Effector memory CD4-positive, alpha-beta T cell (primary cell): ENCODE measurements at places on chromosomes 7 and 10.

DNA sequence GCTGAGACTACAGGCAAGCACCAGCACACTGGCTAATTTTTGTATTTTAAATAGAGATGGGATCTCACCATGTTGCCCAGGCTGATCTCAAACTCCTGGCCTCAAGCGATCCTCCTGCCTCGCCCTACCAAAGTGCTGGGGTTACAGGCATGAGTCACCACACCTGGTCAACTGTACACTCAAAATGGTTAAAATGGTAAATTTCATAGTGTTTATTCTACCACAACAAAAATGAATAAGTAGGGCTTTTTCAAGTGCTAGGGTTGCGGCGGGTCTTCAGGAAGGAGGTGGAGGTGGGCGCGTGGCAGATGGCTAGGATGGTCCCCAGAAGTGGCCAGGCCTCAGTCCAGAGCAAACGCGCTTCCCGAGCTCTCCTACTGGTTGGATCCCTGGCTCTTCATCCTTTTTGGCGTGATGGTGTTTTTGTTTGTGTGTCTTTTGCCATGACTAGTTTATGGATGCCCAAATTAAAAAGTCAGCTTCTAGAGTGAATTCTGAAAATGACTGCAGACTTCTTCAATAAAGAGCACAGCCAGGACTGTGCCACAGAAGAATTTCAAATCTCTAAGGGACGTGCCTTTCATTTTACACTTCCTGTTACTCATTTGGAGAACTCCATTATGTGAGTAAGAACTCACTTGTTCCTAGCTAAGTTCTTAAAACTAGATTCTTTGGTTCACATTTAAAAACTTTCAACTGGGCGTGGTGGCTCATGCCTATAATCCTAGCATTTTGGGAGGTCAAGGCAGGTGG is 73.9 kb downstream of the TMEM130 start:
- no peak for DNase-seq

- no peak for DNase-seq
Measured at GRCh38 chr7:53500076-53500475, 464.6 kb downstream of the POM121L12 start.

DNA sequence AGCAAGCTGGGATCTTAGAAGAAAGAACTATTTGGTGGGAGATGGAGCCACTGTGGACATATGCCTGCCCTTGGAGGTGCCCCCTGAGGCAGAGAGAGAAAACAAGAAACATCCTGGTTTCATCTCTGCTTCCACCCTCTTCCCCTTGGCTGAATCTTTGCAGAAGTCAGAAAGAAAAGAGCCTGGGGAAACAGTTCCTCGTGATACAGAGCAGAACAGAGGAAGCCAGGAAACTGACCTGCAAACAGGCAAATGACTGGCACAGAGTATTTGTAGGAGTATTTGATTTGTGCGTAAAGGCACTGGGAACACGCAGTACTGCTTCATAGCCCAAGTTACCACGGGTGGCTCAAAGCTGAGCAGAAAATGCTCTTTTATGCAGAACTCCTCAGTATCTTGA is 7.0 kb upstream of the KEL start:
- no peak for DNase-seq

GRCh38 chr10:127496035-127496434 is 53.1 kb upstream of the NPS start:
- DNase-seq = no peak

DNA sequence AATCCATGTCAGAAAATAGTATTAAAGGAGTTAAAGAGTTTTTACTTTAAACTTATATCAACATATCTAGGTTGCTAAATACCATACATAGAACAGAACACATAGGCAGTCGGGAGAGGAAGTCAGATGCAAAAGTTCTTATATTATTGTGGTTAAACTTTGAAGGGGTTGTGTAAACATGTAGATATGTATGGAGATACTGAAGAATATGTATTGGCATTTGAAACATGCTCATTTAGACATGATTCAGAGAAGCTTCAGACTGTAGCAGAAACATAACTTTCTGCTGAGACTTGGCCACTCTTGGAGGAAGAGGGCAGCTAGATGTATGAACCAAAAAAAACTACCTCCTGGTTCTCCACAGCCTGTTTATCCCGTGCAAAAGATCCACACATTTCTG is 103.5 kb upstream of the FERD3L start:
- no peak for DNase-seq

DNA sequence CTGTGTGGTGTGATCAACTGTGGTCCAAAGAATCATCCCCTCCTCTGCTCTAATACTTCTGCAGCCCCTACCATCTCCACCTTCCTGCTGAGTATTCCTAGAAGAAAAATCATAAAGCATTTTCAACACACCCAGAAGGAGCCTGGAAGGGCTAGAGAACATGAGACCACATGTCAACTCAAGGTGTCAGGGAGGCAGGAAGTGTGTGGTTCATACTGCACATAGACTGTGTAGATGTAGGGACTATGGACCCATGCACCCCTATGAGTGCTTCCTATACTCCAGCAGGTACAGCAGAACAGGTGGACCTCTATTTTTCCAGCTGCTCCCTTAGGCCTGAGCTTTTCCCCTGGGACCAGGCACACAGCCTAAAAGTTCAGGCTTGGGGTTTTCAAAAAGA is 2.6 kb upstream of the ZNF746 start:
- DNase-seq = no peak

DNA sequence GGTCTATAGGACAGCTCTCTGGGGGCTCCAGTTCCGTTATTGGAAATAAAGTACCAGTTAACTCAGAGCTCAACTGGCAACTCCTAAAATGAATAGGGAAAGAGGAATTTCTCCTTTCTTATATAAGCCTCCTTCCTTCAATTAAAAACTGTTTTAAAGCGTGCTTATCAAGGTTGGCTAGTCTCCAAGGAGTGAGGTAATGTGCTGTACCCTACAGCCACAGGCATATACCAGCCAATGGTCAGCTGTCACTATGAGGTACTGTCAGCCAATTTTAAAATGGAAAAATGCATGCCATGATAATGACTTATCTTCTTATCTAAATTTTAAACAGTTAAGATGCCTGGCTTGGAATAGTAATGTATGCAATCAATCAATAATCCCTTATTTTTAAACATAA is 76.2 kb downstream of the PLCE1 start:
- DNase-seq = no peak

- no peak for DNase-seq
Measured at GRCh38 chr10:1368842-1369171, 312.6 kb downstream of the WDR37 start.

DNA sequence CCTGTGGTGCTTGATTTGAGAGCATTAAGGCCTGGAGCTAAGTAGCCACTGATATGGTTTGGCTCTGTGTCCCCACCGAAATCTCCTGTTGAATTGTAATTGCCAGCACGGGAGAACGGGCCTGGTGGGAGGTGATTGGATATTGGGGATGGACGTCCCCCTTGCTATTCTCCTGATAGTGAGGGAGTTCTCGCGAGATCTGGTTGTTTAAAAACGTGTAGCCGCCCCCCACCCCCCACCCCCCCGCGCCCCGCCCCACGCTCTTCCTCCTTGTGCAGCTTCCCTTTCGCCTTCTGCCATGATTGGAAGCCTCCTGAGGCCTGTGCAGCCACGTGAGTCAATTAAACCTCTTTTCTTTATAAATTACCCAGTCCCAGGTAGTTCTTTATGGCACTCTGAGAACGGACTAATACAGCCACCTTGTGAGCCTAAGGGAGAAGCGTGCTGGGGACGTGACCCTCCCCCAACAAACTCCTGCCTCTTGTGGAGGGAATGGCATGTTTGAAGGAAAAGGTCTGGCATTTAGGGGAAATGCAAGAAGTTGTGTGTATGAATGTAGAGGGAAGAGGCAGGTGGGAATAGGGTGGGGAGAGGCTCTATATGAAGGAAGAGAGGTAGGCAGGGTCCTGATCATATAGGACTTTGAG is 118.0 kb upstream of the KMT2C start:
- no peak for DNase-seq

DNA sequence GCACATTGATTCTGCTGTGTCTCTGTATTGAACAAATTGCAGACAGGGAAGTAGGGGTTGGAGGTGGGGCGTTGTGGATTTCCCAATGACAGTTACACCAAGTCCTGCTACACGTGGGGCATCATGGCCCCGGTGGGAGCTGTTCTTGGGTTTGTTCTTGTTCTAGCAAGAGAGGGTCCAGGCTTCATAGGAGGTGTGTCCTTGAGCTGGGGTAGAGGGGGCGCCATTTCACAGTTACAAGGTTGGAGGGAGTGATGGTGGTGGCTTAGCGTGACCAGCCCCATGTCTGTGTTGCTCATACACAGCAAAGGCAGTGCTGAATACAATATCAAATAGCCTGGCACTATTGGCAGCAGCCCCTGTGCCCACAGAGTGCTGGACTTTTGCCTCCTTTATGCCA is 15.7 kb downstream of the SH2D4B start:
- DNase-seq = no peak

DNA sequence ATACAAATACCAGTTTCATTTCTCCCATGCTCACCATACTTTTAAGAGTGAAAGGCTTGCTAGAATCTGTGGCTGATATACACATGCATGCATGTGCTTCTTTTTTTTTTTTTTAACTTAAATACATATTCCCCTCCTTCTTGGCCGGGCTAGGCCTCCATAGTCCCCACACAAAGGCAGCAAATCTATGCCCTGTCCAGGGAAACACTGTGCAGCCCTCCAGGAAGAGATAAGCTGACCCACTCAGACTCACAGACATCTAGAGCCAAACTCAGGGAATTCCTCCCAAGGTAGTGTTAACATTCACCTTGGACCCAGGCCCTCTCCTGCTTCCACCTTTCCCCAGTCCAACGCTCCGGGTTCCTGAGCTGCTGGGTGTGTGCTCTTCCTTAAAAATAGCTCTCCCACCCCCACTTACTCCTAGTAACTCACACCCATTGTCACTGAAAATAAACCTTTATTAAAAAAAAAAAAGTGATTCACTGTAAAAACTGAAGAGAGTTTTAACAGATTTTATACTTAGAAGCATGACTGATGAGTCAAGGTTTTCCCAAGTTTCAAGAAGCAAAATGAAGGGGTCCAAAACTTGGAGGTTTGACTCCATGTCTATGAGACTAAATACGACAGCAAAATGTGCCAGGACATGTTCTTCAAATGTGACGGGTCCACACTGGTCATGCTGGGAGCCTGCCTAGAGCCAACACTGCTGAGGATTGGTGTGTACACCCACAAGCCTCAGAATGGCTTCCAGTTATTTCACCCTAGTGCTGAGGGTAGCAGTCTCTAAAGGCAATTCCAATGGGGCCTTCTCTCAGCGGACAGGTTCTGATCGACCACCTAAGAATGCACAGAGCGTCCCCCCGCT is 159.5 kb downstream of the GLI3 start:
- DNase-seq = no peak

- no peak for DNase-seq
Measured at GRCh38 chr10:107166403-107166802, 1.9 kb upstream of the SORCS1 start.

DNA sequence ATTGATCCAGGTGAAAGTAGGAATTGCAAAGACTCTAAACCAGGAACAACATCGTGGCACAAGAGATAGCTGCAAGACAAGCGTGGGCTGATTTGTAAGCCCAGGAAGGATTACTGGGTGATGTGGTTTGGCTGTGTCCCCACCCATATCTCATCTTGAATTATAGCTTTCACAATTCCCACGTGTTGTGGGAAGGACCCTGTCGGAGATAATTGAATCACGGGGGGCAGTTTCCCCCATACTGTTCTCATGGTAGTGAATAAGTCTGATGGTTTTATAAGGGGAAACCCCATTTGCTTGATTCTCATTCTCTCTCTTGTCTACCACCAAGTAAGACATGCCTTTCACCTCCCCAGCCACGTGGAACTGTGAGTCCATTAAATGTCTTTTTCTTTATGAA is 59.5 kb downstream of the ST8SIA6 start:
- DNase-seq = no peak

- no peak for DNase-seq
Measured at GRCh38 chr10:75013522-75013921, 97.9 kb upstream of the SAMD8 start.

GRCh38 chr7:43199371-43200160 is 87.1 kb downstream of the HECW1 start:
- DNase-seq = no peak

DNA sequence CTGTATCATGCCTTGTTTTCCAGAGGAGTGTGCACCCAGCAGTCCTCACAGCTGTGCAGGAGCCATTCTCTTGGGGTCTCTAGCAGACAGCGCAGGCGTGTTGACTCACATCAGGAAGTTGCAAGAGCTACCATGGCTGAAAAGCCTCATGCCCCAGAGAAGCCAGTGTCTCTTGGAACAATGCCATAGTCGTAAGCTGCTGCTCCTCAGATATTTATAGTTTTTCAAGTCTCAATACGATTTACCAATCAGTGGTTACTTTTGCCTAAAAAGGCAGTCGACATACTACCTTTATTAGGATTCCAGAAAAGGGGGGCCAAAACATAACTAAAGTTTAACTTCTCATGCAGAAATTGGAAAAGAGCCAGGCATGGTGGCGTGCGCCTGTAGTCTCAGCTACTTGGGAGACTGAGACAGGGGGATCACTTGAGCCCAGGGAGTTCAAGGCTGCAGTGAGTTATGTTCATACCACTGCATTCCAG is 407.7 kb downstream of the PARD3 start:
- DNase-seq = no peak

- DNase-seq = no peak
Measured at GRCh38 chr7:240887-241421, 48.6 kb downstream of the FAM20C start.

- DNase-seq = no peak
Measured at GRCh38 chr10:108709927-108710722, 1213.2 kb downstream of the XPNPEP1 start.

DNA sequence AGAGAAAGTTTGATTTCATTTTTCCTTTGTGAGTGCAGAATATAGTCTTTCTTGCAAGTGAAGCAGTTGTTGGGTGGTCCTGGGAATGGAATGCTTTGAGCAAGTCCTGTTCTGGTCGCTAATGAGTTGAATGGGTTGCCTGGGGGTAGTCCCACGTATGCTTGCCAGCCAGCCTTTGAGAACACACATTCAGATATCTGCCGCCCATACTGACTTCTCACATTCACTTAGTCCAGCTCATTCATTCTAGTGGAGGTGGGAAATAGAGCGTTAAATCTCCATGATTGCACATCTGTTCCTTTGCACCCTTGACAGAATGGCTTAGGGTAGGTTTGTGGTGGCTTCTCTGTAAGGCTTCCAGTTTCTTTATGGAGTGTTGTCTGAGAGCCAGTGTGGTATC is 256.6 kb downstream of the SORCS3 start:
- DNase-seq = no peak

DNA sequence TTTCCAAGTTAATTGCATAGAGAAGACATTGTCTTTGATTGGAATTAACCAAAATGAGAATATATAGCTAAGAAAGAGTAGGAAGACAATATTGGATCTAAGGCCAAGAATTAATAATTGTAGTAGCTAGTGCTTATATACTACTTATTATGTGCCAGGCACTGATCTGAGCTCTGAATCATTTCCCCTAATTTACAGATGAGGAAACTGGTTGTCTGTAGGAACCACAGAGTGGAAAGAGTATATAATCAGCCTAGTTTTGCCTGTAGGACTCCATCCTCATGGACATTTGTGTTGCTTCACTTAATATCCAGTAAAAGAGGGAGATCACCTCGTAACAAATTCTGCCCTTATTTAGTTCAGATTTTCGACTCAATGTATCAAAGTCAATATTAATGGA is 127.9 kb downstream of the ARID5B start:
- no peak for DNase-seq
